ENCODE measurements at places on chromosomes 1 and 21. TPM values are rescaled to one million over a fixed set of nuclear protein-coding genes. Genes with fewer than 3 reads are reported as not detected.

Gene SPRR1B
- not detected for total RNA-seq

DNA sequence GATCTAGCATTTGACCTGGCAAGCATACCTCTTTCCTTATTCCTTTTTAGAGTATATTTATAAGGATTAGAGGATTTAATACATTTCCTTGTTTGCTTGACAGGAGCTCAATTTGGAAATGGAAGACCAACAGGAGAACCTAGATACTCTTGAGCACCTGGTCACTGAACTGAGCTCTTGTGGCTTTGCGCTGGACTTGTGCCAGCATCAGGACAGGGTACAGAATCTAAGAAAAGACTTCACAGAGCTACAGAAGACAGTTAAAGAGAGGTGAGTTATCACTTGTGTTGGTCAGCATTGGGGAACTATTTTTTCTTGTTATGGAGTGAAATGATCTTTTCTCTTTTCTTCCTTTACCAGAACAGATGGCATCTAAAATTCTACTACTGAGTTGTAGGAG lies 123.4 kb upstream of the BMP8A start:
- no peak for DNase-seq

Gene RAB42
- 0.17 TPM for total RNA-seq

DNA sequence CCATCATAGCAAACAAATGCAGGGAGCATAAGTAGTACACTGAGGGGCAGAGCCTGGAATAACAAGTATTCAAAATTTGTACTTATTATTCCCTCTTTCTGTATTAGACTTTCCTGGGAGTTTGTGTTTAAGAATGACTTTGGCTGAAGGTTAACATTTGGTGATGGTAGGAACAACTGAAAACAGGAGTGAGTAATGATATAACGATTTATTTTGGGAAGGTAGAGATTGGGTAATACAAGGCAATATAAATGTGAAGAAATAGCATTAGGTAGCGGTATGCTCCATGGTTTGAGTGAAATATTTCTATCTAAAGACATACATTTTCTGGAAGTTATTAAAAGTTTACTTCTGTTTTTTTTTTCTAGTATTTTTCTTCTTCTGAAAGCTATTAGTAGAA lies 18.5 kb upstream of the C1orf21 start:
- DNase-seq: no peak

Gene IQCC
- 3.7 TPM for total RNA-seq

Gene AVPR1B
- not detected for total RNA-seq

Gene CLEC20A
- total RNA-seq: not detected

DNA sequence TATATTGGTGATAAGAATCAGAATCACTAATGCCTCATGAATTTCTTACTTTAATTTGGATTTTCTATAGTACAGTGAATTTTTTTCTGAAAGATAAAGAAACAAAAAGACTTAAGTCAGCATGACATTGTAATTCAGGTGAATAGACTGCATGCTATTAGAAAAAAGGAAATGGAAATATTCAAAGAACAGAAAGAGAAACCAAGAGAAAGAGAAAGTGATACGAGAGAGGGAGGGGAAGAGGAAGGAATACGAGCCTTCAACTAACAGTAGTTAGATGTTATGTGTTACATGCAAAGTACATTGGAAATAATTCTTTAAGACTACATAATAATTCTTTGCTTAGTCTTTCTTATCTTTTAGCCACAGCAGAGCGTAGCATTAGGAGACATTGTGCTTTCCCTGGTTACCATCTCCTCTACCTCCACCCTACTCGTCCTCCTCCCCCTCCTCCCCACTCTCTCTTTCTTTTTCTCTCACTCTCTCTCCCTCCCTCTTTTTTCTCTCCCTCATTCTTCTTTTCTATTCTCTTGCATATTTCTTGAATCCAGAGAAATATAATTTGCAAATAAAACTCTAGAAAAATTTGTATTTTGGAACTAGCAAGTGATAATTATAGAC lies 46.4 kb upstream of the ADGRL4 start:
- no peak for DNase-seq

DNA sequence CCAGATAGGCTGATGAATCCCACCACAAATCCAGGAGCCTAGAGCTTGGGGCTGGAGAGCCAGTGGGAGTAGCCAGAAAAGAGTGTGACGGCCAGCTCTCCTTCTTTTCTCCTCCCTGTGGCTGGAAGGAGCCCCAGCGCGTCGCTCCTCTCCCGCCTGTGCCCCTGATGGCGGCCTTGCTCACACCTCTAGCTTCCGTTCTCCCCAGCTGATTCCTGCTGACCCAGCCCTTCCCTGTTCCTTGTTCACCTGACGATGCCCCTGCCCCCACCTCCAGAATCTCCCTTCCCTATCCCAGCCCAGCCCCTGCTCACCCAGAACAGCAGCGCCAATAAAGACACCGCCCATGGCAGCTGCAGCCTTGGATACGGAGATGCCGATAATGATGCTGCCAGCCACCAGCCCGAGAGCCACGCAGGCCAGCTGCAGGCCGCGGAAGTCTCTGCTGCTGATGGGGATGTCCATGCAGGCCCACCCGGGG lies 656 bp downstream of the KNCN start:
- no peak for DNase-seq
